ENCODE measurements at places on chromosomes 7 and 10.

GRCh38 chr7:120994512-120995410 is 6.2 kb downstream of the CPED1 start:
- DNase-seq = no peak

DNA sequence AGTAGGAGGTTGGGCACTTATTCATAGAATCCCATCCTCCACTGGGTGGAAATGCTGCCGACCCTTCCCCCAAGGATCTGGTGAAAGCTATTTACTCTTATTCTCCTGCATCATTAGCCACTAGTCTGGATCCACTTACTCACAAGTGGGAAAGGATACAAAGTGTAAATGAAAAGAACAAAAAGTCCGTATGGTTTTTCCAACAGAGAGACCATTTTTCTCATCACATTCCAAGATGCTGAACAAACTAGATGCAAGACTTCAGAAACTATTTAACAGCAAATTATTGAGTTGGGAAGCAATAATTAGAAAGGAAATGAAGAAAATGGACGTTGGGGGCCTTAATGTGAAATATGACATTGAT is 242.4 kb upstream of the GLI3 start:
- no peak for DNase-seq

- no peak for DNase-seq
Measured at GRCh38 chr10:29667191-29667590, 32.4 kb upstream of the SVIL start.

- no peak for DNase-seq
Measured at GRCh38 chr7:64753032-64753431, 41.2 kb upstream of the ZNF138 start.

GRCh38 chr7:149811221-149811620 is 27.0 kb upstream of the ZNF862 start:
- DNase-seq = no peak

DNA sequence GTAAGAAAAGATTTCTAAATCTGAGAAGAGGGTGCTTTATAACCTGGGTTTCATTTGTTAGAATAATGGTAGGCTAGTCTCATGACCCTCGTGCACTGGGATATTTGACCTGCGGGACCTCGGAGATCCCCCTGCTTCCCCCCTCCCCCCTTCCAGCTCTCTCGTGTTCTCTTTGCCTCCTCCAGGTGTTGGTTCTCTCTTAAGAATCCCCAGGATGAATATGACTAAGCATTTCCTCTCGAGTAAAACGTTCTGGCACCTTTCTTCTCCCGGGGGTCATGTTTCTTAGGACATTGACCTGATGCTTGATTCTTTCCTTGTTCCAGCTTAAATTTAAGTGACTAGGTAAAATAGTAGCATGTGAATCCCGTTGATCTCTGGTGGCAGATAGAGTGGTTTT is 71.2 kb downstream of the SHH start:
- DNase-seq = no peak

GRCh38 chr7:90595342-90595800 is 750 bp upstream of the CDK14 start:
- DNase-seq = no peak

- DNase-seq = no peak
Measured at GRCh38 chr10:84844461-84844860, 516.1 kb downstream of the CCSER2 start.

- no peak for DNase-seq
Measured at GRCh38 chr7:25863005-25863728, 288.8 kb upstream of the NFE2L3 start.

DNA sequence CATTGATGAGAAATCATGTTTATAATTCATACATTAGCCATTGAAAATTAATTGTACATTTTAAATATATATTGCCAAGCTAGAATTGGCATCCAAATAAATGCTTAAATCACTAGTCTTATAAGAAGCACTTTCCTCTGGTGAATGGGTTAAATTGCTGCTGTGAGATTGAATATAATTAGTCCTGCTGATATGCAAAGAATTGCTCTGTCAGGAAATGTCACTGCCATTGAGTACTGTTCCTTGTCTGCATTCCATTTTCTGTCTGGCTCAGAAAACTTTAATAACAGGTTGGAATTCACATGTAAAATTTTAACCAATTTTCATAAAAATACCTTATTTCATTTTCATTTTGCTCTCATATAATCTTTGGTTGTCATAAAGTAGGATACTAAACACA is 589.1 kb downstream of the MAGI2 start:
- DNase-seq = no peak

- DNase-seq = no peak
Measured at GRCh38 chr10:111650088-111650487, 533.5 kb downstream of the GPAM start.
